Thoracic aorta (tissue), 2 donors: ENCODE measurements at places on chromosomes 13 and 19.

DNA sequence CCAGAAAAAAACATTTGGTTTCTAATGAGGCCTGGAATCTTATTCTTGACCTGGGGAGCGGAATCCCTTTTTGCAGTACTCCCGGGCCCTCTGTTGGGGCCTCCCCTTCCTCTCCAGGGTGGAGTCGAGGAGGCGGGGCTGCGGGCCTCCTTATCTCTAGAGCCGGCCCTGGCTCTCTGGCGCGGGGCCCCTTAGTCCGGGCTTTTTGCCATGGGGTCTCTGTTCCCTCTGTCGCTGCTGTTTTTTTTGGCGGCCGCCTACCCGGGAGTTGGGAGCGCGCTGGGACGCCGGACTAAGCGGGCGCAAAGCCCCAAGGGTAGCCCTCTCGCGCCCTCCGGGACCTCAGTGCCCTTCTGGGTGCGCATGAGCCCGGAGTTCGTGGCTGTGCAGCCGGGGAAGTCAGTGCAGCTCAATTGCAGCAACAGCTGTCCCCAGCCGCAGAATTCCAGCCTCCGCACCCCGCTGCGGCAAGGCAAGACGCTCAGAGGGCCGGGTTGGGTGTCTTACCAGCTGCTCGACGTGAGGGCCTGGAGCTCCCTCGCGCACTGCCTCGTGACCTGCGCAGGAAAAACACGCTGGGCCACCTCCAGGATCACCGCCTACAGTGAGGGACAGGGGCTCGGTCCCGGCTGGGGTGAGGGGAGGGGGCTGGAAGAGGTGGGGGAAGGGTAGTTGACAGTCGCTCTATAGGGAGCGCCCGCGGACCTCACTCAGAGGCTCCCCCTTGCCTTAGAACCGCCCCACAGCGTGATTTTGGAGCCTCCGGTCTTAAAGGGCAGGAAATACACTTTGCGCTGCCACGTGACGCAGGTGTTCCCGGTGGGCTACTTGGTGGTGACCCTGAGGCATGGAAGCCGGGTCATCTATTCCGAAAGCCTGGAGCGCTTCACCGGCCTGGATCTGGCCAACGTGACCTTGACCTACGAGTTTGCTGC, at the start of gene ICAM4:
Gene ICAM4 (plus strand): TSS at position 153 of the 935 bp plus-strand sequence. CDS start 58 bp downstream, at position 211.
- H3K4me3 ChIP-seq = peak within 1 kb of the TSS; percentile 23
- H3K27ac ChIP-seq = no peak within 1 kb of the TSS
- peaks cover 5% of the 10 kb centered on the region for H3K36me3 ChIP-seq
- peaks cover 42% of the 10 kb centered on the region for H3K4me1 ChIP-seq
- peaks cover 11% of the 10 kb centered on the region for H3K27me3 ChIP-seq

DNA sequence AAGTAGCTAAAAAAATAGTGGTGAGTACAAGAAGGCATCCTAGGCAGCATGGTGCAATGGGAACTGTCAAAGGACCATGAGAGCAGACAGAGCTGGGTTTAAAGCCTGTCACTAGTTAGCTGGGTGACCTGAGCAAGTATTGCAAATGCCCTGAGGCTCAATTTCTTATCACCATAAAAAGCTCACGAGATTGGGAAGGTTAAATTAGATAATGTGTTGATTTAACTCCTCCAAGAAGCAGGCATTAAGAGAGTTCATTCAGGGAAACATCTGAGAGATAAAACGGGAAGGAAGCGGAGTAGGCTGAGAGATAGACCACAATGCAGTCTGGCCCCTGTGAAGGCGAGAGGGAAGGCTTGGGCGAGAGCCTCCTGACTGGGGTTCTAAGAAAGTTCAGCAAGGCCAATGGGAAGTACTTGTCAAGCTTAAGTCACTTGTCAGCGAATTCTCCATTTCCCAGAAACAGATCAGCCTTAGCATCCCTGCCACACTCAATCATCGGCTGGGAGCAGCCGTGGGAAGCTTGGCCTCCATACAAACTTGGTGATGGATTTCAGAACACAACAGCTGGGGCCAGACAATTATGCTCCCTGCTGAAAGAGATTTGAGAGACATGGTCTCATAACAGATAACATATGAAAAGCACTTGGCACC, 105.5 kb downstream of the POU4F1 start:
- H3K4me3 ChIP-seq = no peak overlapping the region
- H3K36me3 ChIP-seq = no peaks in the 10 kb centered on the region
- no peak overlapping the region for H3K27ac ChIP-seq

- H3K27ac ChIP-seq = no peak overlapping the region
- H3K4me3 ChIP-seq = no peak overlapping the region
- no peaks in the 10 kb centered on the region for H3K27me3 ChIP-seq
- no peaks in the 10 kb centered on the region for H3K36me3 ChIP-seq
Observed at GRCh38 chr13:67408798-67409197, 178.7 kb upstream of the PCDH9 start.

DNA sequence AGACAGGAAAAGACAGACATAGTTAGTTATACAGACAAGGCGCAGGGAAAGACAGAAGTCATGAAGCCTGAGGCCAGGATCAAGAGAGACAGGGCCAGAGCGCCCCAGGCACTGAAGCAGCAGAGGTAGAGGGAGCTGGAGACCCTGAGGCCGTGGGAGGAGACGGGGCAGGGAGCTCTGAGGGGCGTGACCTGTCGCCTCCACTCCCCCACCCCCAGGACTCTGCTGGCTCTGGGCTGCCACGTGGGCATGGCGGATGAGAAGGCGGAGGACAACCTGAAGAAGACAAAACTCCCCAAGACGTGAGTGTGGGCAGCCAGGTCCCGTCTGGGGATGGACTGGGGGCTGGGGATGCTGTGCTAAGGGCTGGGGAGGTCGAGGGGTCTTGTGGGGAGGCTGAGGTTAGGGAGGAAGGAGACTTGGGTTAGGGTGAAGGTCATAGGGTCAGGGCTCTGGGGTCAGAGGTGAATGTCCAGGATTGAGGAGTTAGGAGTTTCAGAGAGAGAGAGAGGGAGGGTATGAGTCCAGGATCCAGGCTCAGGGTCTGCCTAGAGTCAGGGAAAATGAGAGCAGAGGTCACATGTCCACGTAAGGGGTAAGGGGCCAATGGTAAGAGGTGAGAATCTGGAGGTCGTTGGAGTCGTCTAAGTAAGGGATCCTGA, 31.1 kb downstream of the RYR1 start:
- no peak overlapping the region for H3K4me3 ChIP-seq
- H3K36me3 ChIP-seq = no peaks in the 10 kb centered on the region

DNA sequence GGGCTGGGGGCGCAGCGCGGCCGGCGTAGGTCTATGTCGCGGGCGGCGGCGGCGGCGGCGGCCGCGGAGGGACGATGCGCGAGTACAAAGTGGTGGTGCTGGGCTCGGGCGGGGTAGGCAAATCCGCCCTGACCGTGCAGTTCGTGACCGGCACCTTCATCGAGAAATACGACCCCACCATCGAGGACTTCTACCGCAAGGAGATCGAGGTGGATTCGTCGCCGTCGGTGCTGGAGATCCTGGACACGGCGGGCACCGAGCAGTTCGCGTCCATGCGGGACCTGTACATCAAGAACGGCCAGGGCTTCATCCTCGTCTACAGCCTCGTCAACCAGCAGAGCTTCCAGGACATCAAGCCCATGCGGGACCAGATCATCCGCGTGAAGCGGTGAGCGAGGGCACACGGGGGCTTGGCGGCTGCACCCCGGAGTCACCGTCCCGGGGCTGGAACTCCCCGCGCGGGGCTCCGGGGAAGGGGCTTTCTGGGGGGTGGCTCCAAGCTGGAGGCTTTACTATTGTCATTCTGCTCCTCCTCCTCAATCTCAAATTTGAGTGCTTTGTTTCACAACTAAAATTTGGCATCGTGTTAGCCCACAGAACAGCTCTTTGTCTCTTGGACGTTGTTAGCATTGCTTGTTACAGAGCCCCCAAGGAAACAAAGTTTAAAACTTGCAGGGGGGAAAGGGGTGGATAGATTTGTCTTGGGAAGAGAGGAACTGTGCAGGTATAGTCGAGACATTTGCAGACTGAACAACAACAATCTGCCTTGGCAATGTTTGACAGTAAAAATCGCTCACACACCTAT, 630 bp downstream of the RAP2A start:
- H3K27ac ChIP-seq = peak overlapping the region; percentile 55
- H3K4me3 ChIP-seq = peak overlapping the region; percentile 91
- H3K27me3 ChIP-seq = no peaks in the 10 kb centered on the region
- peaks cover 33% of the 10 kb centered on the region for H3K4me1 ChIP-seq

GRCh38 chr13:39023316-39023715, 14.6 kb downstream of the PROSER1 start:
- no peak for DNase-seq
- no peak overlapping the region for H3K4me3 ChIP-seq
- peaks cover 32% of the 10 kb centered on the region for H3K36me3 ChIP-seq
- no peaks in the 10 kb centered on the region for H3K4me1 ChIP-seq

DNA sequence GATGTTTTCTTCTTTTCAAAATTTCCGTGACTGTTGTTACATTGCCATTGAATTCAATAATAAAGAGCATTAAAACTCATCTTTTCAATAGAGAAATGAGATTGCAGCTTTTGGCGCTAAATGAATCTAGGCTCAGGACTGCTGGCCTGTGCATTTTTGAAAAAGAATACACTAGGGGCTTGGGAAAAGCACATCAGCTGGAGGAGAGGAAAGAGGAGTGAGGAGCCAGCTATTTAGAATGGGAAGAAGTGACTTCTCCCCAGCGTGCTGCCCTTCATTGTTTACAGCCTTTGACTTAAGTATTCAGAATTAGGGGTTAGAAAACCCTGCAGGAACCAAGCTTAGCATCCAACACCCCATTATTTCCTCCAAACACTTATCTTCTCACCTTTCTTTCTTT, 43.3 kb downstream of the TNFSF11 start:
- H3K27ac ChIP-seq = no peak overlapping the region
- no peaks in the 10 kb centered on the region for H3K4me1 ChIP-seq
- no peak overlapping the region for H3K4me3 ChIP-seq
- no peaks in the 10 kb centered on the region for H3K36me3 ChIP-seq

GRCh38 chr19:5588906-5589676, 21.3 kb upstream of the TINCR start:
- H3K27ac ChIP-seq = no peak overlapping the region
- peaks cover 65% of the 10 kb centered on the region for H3K36me3 ChIP-seq
- no peaks in the 10 kb centered on the region for H3K27me3 ChIP-seq
- no peak overlapping the region for H3K4me3 ChIP-seq
- DNase-seq = no peak

DNA sequence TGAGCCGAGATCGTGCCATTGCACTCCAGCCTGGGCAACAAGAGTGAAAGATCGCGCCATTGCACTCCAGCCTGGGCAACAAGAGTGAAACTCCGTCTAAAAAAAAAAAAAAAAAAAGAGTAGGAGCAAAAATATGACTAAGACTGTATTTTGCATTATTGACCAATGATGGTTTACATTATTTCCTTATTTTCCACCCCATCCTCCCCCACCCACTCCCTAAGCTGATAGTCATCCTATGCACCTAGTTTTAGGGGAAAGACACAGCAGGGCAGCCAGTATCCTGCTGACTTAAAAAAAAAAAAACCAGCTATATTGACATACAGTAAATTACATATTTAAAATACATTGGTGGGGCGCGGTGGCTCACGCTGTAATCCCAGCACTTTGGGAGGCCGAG, 25.1 kb downstream of the VAV1 start:
- no peak for DNase-seq
- H3K36me3 ChIP-seq = no peaks in the 10 kb centered on the region
- H3K27me3 ChIP-seq = no peaks in the 10 kb centered on the region
- no peak overlapping the region for H3K4me3 ChIP-seq

- H3K36me3 ChIP-seq = no peaks in the 10 kb centered on the region
- no peak overlapping the region for H3K4me3 ChIP-seq
- no peaks in the 10 kb centered on the region for H3K4me1 ChIP-seq
- no peaks in the 10 kb centered on the region for H3K27me3 ChIP-seq
- DNase-seq = no peak
Observed at GRCh38 chr19:23917856-23918255, 3.2 kb downstream of the ZNF726 start.

DNA sequence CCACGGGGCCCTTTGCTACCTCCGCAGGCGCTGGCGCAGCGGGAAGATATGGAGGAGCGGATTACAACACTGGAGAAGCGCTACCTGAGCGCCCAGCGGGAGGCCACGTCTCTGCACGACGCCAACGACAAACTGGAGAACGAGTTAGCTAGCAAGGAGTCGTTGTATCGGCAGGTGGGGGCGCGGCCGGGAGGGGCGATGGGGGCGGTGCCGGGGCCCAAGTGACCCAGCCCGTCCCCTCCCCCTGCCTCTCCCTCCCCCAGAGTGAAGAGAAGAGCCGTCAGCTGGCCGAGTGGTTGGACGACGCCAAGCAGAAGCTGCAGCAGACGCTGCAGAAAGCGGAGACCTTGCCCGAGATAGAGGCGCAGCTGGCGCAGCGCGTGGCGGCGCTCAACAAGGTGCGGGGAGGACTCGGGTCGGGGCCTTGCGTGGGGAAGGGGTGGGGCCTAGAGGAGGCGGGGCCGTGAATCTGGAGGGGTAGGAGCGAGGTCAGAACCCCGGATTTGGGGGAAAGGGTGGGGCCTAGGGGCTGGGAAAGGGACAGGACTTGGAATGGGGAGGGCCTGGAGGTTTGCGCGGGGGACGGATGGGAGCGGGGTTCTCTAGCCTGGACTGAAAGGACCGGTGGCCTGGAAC, 13.7 kb downstream of the PPFIA3 start:
- DNase-seq = no peak
- no peaks in the 10 kb centered on the region for H3K36me3 ChIP-seq
- no peaks in the 10 kb centered on the region for H3K27me3 ChIP-seq
- H3K4me1 ChIP-seq = peaks cover 6% of the 10 kb centered on the region

DNA sequence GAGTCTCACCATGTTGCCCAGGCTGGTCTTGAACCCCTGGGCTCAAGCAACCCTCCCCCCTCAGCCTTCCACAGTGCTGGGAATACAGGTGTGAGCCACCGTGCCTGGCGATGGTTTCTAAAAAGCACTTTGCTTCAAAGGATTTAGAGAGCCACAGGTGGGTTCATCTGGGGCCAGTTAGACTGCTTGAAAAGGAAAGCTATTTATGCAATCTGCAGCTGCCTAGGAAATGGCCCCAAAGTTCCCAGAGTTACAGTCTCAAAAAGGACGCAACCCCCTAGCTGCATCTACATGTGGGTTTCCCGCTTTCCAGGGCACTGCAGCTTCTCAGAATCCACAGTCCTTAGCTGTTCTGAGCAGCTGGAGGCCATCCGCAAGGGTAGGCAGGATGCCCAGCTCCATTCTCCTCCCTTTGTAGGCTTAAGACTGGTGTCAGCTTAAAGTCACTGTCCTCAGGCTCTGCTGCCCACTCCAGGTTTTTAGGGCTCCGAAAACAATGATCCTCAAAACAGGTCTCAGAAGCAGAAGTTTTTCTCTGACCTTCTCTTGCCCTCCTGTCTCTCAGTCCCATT, 41.4 kb downstream of the ZNF823 start:
- no peak for DNase-seq
- no peak overlapping the region for H3K27ac ChIP-seq
- H3K27me3 ChIP-seq = no peaks in the 10 kb centered on the region
- peaks cover 10% of the 10 kb centered on the region for H3K4me1 ChIP-seq
- H3K4me3 ChIP-seq = no peak overlapping the region
- no peaks in the 10 kb centered on the region for H3K36me3 ChIP-seq
